ENCODE measurements at places on chromosomes 2 and 18. TPM values are rescaled to one million over a fixed set of nuclear protein-coding genes. Genes with fewer than 3 reads are reported as not detected.

SPEG gene
- 0.63 TPM for total RNA-seq

ACOXL gene
- total RNA-seq, result not detected

NT5DC4 gene
- not detected for total RNA-seq

SLC8A1 gene
- total RNA-seq, result 4.6 TPM
